ENCODE measurements at places on chromosomes 2 and 18. TPM values are rescaled to one million over a fixed set of nuclear protein-coding genes. Genes with fewer than 3 reads are reported as not detected.

GRCh38 chr2:67294218-67294617 is 102.9 kb upstream of the ETAA1 start:
- DNase-seq, result no peak

Gene PCBP1
- total RNA-seq, result 47.6 TPM

DNA sequence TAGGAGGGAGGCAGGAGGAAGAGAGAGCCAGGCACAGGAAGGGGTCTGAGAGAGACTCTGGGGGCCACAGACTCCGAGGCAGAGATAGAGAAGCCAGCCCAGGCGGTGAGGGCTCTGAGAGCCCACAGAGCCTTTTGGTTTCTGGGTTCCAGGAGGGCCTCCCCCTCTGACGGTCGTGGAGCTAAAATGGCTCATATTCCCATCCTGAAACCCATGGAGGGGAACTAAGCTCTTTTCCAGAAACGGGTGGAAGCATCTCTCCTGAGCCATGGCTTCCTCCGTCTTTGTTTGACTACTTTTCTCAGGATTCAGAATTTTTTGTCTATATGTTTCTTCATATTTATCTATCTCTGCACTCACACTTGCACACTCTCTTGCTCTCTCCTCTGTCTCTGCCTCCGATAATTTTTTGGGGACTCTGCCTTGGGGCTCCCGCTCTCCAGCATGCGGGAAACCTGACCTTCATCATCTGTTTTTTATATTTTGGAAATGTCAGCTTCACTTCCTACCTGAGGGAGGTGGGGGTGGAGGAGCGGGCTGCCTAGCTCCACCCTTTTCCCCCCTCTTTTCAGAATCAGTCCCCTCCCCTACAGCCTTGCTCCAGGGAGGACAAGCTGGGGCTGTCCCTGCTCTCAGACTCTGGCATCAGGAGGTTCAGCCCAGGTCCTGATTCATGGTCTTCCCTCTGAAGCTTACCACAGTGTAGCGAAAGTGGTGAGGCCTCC is 5.0 kb upstream of the PKDCC start:
- no peak for DNase-seq

Gene RELCH
- 22.6 TPM for total RNA-seq

Gene C2orf66
- total RNA-seq, result not detected

GRCh38 chr2:165371356-165371755 is 98.1 kb upstream of the CSRNP3 start:
- no peak for DNase-seq

All from HT-29 (cell line).